ENCODE measurements at places on chromosomes 3 and 15.

- no peak for DNase-seq
Measured at GRCh38 chr3:17094551-17094950, 209.8 kb downstream of the PLCL2 start.

DNA sequence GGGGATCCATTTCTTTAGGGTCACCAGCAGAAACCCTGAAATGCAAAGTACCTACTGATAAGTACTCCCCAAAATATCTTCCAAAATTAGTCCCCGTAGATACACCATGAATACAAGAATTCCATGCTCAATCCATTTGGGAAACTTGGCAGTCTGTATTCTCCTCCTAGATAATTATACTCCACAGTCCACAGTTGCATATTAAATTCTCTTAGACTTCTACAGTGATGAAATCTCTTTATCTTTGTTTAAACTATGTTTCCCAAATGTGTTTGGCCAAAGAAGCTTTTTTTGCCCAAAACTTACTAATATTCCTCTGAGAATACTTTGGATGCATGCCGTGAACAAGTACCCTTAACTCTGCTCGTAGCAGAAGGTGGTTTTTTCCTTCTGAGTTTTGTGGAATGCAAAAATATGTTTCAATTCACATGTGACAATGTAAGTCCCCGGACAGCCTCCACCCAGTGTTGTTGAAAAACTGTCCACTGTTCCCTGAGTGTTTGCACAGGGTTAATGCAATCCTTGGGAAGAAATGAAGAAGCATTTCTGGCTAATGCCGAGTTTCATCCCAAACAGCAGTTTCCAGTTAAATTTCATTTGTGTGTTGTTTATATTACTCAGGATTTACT lies 126.7 kb downstream of the ARNT2 start:
- peak; percentile 94 for DNase-seq

- no peak for DNase-seq
Measured at GRCh38 chr3:12100784-12101183, 57.9 kb downstream of the TIMP4 start.

- DNase-seq, result peak; percentile 39
Measured at GRCh38 chr3:30324587-30324986, 281.8 kb upstream of the TGFBR2 start.

DNA sequence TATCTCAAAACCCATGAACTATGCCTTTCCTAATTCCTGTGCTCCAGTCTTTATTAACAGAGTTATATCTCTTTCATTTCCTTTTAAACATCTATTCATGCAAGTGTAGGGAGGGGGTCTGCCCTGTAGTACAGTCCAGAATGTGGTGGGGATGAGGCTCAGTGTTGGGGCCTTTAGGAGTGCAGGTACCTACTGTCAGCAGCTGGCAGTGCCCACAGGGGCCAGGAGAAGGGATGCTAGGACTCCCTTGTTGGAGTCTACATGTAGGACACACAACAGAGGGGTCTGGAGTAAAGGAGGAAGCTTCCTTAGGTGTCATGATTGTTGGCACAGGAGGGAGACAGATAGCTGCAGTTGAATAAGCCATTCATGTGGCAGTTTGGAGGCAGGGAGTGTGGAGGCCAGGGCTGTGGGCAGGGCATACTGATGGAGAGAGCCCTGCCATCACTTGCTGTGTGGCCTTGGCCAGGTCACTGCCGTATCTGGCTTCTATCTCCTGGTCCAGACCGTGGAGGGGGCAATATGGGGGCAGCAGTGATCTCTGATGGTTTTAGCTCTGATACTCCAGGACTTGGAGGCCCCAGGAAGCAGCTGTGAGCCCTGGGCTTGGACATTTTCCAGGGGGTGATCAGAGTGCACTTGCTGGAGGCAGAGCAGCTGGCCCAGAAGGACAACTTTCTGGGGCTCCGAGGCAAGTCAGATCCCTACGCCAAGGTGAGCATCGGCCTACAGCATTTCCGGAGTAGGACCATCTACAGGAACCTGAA lies 29.5 kb downstream of the ESYT3 start:
- no peak for DNase-seq

DNA sequence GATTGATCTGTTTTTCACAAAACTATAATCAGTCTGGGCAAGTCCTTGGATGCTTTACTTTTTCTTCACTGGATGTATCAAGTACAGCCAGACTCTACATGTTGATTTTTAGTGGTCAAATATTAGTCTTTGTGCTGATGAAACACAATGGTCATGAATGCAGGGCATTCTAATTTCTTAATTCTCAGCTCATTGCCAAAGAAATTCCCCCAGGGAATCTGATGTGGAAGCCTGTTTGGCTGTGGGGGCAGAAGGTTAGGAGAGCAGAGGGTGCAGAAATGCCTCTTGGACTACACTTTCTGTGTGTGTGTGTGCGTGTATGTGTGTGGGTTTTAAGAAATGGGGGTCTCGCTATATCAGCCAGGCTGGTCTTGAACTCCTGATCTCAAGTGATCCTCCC lies 48.7 kb upstream of the HACD2 start:
- DNase-seq, result peak; percentile 74

Measured in AG10803 (cell line).